T-helper 2 cell (primary cell): ENCODE measurements at places on chromosomes 4 and X.

GRCh38 chr4:67131224-67131623 is 414.1 kb downstream of the CENPC start:
- DNase-seq = no peak

- peak; percentile 70 for DNase-seq
Observed at GRCh38 chrX:46611658-46612362, 38.2 kb downstream of the CHST7 start.

DNA sequence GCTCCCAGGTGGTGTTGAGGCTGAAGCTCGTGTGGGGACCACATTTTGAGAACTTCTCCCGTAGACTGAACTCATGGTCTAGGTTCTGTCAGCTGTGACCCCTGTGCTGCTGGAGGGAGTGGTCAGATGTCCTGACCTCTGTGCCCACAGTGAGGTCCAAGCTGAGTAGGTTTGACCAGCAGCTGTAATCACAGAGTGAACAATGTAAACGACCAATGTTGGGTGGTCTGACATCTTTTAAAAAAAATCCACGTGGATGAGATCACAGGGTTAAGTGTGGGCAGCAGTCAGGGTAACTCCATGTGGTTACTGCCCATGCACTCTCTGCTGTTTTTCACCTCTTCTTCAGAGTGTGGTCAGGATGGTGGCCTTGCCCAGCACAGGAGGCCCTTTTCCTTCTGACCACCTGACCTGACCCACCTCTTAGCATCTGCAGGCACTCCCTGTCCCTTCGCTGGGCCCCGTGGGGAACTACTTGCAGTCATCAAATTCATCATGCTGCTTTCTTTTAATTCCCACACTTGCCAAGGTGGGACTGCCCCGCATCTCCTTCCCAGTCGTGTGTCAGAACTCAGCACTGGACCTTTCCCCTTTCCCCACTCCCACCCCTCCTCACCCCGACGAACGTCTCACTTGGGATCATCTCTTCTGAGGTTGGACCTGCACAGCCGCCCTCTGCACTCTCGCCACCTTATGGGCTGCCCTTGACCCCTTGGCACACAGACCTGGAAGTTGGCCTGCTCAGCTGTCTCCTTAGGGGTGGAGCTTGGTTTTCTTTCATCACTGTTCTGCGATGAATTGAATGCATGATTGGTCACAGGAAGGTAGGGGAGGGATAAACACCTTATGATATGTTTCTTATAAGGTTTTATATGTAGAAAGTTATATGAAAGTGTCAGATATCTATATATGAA is 120.1 kb downstream of the PTTG2 start:
- DNase-seq = no peak

DNA sequence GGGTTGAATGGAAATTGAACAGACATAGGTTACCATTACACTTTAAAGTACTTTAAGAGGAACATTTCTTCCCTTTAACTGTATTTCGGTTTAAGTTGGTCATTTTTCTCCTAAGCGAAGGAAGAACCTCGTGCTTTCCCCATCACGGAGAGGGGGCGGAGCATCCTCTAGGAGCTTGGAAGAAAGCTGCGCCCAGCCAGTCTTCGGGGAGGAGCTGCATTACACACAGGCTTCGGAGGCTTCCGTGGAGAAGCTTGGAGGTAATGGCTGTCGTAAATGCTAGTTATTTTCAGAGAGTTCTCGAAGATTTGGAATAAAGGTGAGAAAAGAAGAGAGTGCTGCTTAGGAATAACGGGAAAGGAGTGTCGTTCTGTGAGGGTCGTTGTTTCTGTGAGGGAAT is at the start of gene PWWP3B:
Gene PWWP3B, plus strand, starts transcription at position 199 of the 400 bp plus-strand sequence. CDS start 37,128 bp downstream, outside the sequence.
- DNase-seq = no peak

- DNase-seq = no peak
Observed at GRCh38 chr4:3767570-3768288, 1.5 kb downstream of the ADRA2C start.

GRCh38 chr4:60463857-60464502 is 736.1 kb upstream of the ADGRL3 start:
- no peak for DNase-seq

GRCh38 chrX:13284570-13284969 is 35.3 kb downstream of the ATXN3L start:
- DNase-seq = no peak

GRCh38 chrX:85243761-85244449 is at the start of the genes SATL1 and ZNF711:
TSS of gene SATL1 (minus strand) at chrX:85243779. CDS start at chrX:85108968, 134,811 bp downstream.
TSS of gene ZNF711 (plus strand) at chrX:85243991. CDS start at chrX:85247573, 3,582 bp downstream.
- no peak for DNase-seq

DNA sequence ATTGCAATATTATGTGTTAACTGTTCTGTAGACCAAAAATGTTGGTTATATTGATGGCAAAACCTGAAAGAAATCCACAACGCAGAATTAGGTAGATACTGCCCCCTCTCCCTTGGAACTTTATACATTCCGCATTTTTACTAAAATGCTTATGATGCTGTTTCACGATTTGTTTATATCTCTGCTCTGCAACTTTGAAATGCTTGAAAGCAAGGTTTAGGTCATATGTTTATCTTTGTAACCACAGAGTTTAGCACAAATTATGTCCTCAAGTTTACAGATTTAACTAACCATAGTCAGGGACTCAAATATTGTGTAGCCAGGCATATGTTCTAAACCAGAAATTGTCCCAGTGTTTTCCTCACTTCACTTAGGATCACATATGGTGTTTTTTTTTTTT is 66.1 kb upstream of the H2AZ1 start:
- no peak for DNase-seq

DNA sequence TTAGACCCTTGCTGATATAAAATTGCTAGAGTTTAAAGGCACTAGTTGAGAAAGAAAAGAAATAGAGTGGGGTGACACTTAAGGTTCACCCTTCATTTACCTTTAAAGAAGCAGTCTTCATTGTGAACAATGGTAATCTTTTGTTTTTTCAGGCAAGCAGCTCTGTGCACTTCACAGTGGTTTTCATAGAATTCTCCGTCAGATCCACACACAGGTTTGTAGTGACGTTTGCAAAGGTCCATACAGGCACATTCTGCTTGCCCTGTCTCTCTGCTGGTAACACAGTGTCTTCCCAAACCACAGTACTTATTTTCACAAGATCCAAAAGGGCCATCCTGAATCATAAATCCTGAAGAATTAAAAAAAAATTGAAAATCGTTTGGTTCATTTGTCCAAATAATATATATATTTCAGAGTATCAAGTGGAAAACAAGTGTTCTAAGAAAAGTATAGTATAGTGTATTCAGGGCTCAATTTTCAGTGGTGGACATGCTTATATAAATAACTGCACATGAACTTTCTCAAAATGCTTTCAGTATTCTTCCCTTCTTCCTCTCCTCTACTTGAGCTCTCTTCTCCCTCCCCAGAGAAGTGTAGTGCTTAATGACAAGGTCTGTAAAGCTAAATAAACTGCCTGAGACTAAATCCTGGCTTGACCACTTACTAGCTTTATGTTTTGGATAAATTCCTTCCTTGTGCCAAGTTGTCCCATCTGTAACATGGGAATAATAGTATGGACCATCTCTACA is 243.3 kb downstream of the FSTL5 start:
- DNase-seq = no peak

DNA sequence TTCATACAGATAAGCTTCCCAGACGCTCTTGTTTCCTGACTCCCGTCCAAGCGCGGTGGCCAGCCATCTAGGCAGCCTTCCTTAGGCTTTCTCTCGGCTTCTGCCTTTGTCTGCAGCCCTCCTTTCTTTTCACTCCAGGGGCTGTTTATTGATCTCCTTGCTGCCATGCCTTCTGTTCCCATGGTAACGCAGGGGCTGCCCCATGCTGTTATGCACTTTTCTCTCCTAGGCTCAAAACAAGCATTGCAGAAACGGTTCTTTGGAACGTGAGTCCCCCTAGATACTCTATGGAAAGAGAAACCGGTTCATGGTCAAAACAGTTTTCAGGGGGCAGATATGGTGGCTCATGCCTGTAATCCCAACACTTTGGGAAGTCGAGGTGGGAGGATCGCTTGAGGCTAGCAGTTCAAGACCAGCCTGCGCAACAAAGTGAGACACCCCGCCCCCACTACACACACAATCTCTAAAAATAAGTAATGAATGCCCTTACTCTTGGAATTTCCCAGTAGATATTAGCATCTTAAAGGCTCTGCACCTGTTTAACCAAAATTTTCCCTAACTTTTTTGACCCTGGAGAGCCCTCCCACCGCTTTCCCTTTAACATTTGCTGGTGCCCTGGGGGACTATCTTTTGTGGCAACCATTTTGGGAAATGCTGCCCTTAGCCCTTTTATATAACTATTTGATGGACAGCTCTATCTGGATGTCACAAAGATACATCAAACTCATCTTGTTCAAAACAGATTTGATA is 53.9 kb upstream of the ZNF157 start:
- DNase-seq = no peak

DNA sequence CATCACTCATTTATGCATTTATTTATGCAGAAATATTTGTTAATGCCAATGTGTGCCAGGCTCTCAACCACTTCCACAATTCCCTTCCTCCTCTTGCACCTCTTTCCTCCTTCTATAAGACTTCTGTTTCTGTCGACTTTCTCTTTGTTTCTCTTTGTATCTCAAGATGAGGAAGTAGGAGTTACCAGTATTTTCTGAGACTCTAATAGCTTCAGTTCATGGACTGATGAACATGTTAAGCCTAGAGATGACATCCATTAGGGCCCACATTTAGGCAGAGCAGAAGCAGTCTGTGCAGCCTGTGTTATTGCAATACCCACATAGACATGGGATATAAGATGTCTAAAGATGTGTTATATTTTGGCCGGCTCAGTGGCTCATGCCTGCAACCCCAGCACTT is 241.8 kb upstream of the SMIM31 start:
- DNase-seq = no peak

DNA sequence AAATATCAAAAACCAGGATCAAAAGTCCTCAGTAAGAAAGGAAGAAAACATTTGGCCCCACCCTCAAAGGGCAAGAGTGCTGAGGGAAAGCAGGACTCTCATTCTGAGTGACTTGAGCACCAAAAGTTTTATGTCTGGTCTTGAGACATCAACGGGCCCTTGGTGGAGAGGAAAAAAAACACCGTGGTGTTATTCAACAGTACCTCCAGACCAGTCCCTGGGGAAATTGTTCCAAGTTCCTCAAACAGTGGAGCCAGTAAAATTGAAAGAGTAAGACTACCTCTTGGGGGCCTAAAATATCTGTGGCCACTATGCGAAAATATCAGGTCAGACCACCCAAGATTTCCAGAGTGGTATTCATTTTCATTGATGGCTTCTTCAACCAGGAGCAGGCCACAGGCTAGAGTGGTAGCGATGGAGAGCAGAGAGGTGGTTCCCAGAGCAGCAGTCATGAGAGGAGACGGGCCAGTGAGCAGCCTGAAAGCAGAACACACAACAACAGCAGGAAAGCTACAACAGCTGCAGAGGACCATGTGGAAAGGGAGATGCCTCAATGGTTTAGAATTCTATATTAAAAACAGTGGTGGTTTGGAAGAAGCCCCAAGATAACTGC is 63.7 kb upstream of the RPL34 start:
- no peak for DNase-seq

DNA sequence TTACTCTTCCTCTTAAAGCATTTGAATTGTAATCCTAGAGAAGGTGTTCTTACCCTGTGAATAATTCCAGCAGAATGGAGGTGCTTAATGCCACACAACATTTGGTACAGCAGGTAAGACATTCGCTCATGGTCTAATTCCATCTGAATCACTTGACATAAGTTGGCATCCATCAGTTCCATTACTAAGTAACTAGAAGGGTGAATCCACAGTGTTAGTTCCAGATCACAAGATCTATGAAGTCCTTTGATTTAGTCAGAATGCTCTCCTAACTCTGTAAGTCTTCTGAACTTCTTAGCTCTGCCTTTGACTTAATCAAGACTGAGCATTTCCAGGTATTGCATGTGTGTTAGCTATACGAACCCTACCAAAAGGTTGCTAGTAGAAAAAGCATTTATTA is 258.0 kb downstream of the MAPK10 start:
- no peak for DNase-seq

DNA sequence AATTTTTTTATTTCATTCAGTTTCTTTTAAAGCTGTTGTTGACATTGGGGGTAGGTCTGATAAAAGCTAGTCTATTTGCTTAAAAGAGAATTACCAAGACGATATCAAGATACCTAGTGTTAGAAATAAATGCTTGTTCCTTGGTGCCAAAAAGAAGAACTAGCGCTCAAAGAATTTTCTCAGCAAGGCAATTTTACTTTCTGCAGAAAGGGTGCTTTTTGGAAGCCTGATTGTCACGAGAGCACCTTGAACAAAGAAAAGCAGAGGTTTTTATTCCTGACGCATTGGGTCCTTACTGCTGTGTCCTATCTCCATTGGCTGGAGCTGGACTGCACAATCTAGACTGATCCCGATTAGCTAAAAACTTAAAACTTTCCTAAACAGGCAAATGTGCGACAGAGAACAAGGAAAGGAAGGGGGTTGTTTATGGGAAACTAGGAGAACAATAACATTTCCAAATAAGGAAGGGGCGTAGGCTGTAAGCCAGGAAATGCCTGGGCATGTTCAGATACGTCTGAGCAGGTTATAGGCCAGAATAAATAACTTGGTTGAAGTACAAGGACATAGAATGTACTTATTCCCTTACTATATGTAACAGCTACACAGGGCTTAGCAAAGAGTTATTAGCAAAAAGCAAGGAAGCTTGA is 50.3 kb upstream of the STPG2 start:
- DNase-seq = no peak

- no peak for DNase-seq
Observed at GRCh38 chrX:39819921-39820849, 277.6 kb downstream of the BCOR start.

DNA sequence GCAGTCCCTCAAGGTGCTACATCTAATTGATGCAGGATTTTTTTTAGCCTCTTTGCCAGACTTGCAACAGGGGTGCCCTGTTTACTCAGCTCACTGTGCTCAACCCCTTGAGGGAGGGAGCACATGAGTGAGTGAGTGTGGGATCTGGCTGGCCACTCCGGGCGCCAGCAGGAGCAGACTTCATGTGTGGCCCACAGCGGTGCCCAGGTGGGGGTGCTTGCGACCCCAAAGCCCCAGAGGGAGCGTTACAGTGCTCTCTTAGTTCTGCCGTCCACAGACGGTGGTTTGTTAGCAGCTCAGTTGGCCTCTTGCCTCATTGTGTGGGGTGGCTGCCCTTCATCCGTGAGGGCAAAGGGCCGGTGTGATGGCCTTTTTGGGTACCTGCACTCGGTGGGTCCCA is 81.6 kb upstream of the MYOZ2 start:
- no peak for DNase-seq

DNA sequence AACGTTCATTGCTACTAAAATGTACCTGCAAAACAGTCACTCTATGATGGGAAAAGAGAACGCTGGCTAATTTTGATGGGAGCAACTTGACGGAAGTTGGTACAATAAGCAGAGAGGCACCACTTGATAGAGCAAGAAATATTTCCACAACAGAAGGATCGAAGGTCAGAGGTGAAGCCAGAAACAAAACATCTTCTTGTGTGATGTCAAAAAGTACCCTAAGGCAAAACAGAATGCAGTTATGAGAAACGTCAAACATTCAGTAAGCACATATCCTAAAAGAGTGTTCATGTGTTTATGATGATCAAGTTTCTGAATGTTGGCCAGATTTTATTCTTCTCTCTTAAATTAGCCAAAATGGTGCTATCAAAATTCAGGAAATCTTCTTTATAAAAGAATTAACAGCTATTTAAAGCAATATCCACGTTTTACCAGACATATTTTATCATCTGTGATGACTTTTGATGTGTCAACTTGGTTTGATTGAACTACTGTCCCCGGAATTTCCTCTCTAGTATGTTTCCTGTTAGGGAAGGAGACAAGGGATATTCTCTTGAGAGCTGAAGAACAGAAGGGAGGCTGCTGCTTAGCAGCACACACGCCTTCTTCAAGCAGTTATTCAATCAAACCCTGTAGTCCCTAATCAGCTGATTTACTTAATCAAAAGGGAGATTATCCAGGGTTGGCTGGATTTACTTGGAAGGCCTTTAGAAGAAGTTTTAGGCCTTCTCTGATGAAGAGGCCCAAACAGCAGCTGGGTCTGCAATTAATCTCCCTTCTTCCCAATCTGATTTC is 15.7 kb downstream of the AASDH start:
- no peak for DNase-seq
